ENCODE measurements at places on chromosomes 16 and 17.
A peak's percentile ranks its signal among the peaks of the same experiment; 100 is the strongest.

GRCh38 chr16:71537643-71538042, 11.4 kb downstream of the CHST4 start:
- peak; percentile 71 for DNase-seq

DNA sequence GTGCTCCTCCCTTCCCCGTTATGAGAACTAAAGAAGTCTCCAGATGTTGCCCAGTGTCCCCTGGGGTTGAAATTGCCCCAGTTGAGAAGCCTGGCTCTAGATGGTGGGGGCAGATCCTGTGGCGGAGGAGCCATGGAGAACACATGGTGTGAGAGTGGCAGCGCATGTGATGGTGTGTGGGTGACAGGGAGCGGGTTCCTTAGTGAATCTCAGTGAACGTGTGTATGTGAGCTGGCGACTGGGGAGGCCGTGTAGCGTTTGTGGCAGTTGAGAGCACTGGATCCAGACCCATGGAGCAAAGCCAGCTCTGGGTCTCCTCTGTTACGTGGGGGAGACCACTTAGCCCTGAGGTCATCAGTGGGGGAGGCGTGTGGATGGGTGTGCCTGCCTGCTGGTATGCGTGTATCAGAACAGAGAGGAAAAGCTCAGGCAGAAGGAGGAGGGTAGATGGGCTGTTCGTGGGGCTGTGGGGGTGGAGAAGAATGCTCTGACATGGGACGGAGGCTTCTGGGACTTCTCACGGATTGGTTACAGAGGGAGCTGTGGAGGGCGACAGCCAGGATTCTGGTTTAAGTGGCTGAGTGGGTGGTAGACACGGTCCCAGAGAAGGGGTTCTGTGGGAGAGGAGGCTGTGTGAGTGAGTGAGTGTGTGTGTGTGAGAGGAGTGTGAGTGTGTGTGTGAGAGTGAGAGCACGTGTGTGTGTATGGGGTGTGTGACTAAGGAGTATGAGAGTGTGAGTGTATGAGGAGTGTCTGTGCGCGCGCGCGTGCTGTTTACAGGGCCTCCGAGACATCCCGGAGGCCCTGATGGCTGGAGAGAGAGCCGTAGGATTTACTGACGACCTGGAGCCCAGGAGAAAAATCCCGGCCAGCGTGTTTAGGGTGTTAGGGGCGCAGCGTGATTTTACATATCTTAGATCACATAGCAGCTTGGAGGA, 193.8 kb downstream of the SNX29 start:
- no peak for DNase-seq

DNA sequence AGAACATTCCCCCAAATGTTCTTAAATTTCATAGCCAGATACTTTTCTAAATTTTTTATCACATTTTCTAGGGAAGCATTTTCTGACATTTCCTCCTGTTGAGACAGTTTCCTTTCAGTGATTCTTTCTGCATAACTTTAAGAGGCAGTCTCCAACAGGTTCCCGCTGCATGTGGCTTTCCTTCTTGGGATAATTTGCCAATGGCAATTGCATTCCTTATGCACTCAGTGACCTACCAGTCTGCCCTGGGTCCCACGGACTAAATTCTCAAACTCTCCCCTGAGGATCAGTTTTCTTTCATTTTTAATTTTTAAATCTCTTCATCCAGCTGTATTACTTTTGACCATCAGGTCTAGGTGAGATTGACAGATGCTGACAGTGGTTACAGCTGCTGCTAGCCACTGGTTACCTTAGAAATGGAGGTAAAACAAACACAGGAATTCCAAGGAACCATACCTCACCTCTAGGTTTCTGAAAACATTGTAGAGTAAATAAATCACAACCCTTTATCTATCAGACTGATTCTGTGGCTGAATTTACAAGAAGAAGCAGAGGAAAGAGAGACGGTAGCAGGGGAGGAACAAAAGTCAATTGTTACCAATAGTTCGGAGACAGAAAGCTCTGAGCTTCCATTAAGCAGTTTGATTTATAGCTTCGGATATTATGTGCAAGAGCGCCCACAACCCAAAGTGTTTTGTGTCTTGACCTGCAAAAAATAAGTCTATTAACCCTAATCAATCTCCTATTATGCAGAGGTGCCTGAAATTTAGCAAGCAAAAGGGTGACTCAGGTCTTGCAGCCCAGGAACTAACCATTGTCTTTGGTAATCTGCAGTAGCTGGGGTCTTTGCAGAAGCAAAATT, 216.0 kb downstream of the PMP22 start:
- no peak for DNase-seq

- DNase-seq, result no peak
Measured at GRCh38 chr17:8542599-8543502, 87.7 kb downstream of the MYH10 start.

GRCh38 chr17:59558039-59558438, 7.4 kb upstream of the DHX40 start:
- DNase-seq, result no peak

DNA sequence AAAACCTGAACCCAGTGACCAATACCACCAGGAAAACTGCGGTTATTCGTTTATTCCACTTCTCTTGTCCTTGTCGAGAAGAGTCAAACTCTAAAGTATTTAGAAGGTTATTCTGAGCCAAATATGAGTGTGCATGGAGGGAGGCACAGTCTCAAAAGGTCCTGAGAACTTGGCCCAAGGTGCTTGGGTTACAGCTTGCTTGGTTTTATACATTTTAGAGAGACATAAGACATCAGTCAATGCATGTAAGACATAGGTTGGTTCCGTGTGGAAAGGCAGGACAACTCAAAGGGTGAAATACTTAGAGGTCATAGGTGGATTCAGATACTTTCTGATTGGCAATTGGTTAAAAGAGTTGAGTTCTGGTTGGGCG, 681 bp upstream of the TRAP1 start:
- no peak for DNase-seq

GRCh38 chr17:60047046-60047445, 31.7 kb downstream of the HEATR6 start:
- DNase-seq, result no peak

GRCh38 chr17:32588982-32589381, 102.2 kb downstream of the CDK5R1 start:
- DNase-seq, result peak; percentile 23

GRCh38 chr16:52545898-52546266, 1.1 kb downstream of the TOX3 start:
- no peak for DNase-seq

DNA sequence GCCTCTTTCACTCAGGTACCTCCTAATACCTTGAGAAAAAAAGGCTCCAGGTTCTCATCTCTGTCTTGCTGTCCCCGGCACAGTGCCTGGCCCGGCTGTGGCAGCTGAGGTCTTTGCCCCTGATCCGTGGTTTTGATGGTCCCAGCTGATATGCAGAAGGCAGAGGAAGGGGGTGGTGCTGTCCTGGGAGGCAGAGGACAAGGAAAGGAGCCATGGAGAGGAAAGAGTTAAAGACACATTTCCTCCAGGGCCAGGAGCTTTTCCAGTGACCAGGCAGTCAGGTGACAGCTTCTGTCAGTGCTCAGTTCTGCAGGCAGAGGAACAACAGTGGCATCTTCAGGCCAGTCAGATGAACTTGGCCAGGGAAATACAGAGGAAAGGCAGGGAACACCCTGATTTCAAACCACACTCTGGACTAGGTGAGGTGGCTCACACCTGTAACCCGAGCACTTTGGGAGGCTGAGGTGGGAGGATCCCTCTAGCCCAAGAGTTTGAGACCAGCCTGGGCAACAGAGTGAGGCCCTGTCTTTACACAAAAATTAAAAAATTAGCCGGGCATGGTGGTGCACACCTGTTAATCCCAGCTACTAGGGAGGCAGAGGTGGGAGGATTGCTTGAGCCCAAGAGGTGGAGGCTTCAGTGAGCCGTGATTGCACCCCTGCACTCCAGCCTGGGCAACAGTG, 3.3 kb upstream of the COG1 start:
- DNase-seq, result peak; percentile 96

GRCh38 chr17:76404256-76404655, 19.8 kb downstream of the SPHK1 start:
- no peak for DNase-seq

- no peak for DNase-seq
Measured at GRCh38 chr17:72931163-72931562, 161.3 kb downstream of the SLC39A11 start.

All from NCI-H524 (cell line).